Spinal cord (tissue), 10 donors: ENCODE measurements at places on chromosomes 1 and 21.

GRCh38 chr21:28356422-28356821 lies 636.3 kb downstream of the LTN1 start:
- DNase-seq = no peak

- peak; percentile 6 for DNase-seq
Observed at GRCh38 chr1:43729816-43730463, 22.6 kb downstream of the ST3GAL3 start.

DNA sequence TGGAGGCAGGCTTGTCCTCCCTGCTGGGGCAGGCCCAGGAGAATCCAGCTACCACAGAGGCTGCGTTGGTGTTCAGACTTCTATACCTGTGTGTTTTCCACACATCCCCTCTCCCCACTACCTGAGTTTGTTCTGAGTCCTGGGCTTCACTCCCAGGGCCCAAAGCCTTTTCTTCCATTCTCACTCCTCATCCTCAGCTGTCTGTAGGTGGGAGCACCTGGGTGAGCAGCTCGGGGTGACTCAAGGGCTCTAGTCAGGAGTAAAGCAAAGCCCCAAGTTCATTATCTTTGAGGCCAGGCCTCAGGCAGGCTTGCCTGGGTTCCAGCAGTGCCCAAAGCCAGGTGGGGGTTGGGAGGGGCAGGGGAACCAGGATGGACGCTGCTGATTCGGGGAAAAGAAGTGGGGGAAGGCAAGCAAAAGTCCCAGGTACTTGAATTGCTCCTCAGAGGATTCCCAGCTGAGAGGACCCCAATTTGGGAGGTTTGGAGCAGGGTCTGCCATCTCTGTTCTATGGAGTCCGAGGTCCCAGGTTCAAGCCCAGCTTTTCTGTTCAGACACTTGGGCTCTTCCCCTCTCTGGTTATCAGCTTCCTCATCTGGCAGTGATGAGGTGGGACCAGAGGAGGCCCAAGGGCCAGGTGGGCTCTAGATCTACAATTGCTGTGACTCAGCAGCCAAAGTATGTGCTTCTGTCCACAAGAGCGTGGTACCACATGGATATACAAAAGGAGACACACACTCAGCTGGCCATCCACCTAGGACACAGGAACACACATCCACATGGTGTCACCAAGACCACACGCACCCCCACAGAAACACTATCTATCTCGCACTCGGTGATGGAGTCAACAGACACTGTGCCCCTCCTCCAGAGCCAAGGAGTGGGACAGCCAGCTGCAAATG lies 5.8 kb upstream of the PTPN7 start:
- DNase-seq = no peak

DNA sequence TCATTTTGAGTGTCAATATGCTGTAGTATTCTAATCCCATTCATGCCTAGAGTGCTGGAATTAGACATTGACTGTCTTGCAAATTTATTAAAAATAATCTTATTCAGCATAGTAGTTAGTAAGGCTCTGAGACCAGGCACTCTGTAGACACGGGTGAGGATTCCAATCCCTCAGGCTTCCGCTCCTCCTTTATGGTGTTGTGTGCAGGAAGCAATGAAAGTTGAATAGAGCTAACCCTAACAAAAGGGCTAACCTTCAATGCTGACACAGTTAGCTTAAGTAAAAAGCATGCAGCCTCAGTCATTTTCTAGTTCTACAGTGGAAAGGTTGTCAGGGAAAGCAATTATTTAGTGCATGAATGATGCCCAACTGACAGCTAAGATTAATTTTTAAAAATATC lies 199.6 kb upstream of the SGIP1 start:
- no peak for DNase-seq

DNA sequence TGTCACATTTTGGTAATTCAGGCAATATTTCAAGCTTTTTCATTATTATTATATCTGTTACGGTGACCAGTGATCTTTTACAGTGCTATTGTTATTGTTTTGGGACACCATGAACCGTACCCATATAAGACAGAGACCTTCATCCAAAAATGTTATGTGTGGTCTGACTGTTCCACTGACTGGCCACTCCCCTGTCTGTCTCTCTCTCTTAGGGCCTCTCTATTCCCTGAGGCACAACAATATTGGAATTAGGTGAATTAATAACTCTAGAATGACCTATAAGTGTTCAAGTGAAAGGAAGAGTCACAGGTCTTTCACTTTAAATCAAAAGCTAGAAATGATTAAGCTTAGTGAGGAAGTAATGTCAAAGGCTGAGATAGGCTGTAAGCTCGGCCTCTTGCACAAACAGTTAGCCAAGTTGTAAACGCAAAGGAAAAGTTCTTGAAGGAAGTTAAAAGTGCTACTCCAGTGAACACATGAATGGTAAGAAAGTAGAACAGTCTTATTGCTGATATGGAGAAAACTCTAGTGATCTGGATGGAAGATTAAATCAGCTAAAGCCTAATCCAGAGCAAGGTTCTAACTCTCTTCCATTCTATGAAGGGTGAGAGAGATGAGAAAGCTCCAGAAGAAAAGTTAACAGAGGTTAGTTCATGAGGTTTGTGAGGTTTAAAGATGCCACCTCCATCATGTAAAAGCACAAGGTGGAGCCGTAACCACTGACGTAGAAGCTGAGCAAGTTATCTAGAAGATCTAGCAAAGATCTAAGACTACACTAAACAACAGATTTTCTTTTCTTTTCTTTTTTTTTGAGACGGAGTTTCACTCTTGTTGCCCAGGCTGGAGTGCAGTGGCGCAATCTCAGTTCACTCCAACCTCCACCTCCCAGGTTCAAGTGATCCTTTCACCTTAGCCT lies 19.7 kb upstream of the DIPK1A start:
- no peak for DNase-seq

DNA sequence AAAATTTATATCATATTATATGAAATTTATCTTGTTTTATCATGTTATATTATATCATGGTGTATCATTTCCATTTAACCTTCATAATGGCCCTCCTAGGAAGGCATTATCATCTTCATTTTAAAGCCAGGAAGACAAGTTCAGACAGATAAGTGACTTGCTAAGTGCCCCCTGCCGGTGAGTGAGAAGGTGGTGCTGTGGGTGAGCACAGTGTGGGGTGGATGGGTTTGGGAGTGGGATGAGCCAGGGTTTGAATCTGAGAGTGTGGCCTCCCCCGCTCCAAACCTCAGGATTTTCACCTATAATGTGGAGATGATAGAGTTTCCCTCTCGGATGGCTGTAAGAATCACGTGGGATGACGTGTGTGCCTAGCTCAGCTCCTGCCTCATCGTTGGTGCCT lies 108.7 kb upstream of the IGSF21 start:
- no peak for DNase-seq

GRCh38 chr1:242743983-242744780 lies 219.7 kb upstream of the PLD5 start:
- DNase-seq = no peak

DNA sequence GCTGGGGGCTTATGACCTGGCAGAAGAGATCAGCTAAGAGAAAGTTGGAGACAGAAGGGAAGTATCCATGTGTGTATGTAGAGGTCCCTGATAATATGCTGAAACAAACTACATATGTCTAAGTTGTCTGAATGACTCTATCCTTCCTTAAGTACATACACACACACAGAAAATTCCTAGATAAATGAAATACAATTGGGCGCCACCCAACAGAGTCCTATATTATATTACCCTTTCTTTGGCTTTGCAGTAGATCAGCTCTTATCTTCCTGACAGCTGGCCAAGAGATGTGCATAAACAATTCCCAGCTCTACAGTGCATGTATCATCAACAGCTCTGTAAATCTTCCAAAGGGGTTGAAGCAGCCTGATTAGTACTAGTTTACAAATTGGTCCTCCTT lies 40.1 kb downstream of the SORT1 start:
- no peak for DNase-seq

DNA sequence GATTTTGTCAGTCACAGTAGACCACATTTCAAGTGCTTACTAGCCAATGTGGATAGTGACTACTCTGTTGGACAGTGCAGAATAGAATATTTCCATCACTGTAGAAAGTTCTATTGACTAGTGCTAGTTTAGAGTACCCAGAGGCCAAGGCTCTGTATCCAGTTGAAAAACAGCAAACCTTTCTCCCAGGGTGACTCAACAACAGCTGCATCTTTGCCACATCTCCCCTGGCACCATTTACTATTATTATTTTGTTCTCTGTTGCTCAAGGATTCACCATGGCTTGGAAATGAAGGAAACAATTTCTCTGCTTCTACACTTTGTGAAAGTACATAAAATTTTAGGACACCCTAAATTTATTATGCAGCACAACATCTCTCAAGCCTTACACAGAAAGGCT lies 85.3 kb upstream of the WDR26 start:
- DNase-seq = no peak

DNA sequence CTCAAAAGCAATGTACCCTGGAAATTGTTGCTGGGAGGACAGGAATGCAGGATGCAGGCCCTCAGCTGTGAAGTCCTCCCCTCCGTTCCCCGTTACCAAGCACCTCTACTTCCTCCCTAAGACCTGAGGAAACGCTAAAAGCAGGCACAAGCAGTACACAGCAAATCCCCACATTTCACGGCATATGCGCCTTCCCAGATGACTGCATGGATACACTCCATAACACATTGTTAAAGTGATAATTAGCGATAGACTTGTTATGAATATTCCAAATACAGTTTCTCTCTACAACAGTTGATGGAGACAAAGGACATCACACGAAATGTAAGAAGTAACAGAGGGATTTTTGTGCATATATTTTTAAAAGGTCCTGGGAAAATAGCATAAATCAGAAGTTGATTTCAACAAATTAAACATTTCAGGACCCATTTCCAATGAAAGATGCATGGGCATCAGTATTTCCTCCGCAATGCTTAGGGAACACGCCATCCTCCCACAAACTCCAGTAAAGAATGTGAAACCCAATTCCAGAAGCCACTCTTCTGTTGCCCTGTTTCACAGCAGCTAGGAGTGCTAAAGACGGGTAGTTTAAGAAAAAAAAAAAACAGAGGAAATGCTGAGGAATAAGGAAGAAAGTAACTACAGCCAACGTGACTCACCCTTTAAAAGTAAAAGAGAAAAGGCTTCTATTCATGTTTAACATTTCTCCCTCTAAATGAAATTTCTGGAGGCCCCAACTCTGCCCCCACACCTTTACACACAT lies 75.5 kb downstream of the HIVEP3 start:
- DNase-seq = no peak

DNA sequence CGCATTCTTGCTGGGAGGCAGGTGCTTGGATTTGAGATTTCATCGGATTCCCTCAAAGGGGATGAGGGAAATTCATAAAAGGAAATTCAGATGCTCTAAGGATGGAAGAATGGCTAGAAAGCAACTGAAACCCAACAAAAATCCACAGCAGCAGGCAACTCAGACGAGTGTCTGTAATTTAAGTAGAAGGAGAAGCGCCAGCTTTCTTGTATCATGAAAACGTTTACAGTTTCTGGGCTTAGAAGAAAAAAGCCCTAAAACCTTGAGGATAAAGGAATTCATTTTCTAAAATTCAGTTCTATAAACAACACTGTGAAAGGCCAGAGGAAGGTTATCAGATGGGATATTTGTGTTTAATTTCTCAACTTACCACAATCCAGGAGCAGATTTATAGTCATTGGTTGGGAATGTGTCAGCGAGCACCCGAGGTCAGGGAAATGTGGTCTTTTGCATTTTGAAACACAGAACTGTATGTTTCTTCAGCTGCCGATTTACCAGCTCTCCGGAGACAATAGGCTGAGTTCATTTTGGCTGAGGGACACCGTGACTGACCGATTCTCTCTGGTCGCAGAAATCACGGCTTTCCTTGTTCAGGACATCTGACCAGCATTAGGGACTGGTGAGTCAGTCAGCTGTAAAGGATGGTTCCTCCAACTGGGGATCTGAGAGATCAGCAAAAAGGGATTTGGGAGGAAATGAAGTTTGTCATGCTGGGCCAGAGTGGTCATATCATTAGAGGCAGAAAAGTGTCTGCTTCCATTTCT lies 111.6 kb upstream of the ERRFI1 start:
- DNase-seq = no peak

DNA sequence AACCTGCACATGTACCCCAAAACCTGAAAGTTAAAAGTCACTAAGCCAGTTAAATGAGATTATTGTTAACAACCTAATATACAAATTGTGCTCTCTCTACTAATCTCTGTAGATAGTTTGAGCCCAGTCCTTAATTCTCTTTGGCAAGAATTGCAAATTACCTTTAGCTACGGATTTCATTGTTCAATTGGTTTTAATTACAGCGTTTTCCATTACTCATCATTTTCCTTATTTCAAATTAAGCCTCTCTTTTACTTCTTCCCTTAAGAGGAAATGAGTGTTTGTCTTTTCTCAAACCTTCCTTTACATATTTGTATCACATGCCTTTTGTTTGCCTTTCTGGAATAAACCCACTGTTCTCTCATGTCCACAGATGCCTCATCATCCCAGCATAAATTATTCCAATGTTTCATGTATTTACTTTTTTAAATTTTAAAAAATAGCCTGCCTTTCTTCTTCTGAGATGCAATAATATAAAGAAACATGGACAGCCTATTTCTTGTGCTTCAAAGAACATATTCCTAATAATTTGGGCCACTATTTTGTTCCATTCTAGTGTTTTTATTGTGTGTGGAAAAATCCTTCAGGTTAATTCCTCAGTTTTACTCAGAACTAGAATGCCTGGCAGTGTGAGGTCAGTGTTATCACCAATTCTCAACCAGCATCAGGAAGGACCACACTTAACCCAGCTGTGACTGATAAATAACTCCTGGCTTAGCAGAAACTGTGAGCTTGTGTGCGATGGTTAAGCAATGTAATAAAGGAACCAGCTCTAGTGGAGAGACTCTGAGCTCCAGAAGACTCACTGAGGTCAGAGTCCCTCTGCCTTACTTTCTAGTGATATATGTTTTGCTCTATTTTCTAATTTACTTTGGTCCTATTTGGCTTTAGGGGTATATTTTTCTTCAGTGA lies 600.5 kb downstream of the LTN1 start:
- no peak for DNase-seq

GRCh38 chr21:43925609-43926008 lies 60.6 kb downstream of the AGPAT3 start:
- no peak for DNase-seq

GRCh38 chr1:83850834-83851233 lies 148.1 kb downstream of the TTLL7 start:
- no peak for DNase-seq
